T-helper 1 cell (primary cell): ENCODE measurements at places on chromosomes 5 and 9.

DNA sequence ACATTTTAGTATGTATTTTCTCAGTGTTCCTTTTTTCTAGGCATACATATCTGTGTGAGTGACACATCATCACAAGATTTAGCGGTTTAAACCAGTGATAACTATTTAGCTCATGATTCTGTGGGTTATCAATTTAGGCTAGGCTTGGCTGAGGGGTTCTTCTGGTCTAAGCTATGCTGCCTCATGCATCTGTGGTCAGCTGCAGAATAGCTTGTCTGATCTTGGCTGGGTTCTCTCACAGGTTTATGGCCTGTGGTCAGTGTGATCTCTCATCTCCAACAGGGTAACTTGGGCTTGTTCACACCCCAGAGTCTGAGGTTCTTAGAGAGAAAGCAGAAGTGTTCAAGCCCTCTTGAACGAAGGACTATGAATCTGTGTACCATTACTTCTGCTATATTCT lies 363.3 kb downstream of the KDM4C start:
- DNase-seq = no peak

DNA sequence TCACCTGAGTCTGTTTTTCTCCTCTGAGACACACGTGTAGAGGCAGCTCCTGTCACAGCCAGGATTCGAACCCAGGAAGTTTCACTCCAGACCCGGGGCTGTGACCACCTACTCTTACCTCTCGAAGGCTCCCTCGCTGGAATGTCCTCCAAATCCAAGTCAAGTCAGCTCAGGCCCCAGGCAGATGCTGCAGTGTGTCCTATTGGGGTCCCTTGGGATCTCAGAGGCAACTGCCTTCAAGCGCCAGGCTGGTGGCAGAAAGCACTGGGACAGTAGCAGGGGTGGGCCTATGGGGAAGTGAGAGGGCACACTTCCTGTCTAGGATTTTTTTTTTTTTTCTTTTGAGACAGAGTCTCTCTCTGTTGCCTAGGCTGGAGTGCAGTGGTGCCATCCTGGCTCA lies 762 bp upstream of the ST6GALNAC4 start:
- no peak for DNase-seq

DNA sequence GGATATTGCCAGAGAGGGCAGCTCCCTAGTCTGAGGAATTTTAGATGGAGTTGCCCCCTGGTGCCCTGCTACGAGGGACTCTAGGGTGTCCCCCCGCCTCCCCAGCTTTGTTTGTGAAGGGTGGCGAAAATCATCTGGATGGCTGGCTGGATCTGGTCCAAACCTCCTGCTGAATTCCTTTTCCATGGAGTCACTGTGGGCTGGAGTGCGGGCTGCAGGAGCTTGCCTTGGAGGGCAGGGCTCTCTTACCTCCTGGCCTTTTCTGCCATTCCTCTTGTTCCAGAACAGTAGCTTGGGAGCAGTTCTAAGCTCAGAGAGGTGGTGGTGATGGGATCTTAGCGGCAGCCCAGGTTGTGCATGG lies 2.1 kb downstream of the SYNPO start:
- no peak for DNase-seq

DNA sequence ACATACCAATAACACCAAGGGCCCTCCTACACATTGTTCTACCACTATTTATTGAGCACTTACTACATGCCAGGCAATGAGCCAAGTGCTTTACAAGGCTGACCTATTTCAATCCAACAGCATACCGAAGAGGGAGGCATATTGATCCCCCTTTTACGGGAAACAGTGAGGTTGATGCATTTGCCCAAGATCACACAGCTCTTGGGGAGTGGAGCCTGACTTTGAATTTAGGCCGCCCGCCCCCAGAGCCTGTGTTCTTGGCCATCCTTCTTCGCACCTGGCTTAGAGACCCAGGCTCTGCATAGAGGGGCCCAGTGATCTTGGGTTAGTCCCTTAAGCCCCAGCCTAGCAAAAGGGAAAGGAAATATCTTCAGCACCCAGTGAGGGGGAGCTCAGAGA lies 158.1 kb upstream of the IER5L start:
- no peak for DNase-seq

DNA sequence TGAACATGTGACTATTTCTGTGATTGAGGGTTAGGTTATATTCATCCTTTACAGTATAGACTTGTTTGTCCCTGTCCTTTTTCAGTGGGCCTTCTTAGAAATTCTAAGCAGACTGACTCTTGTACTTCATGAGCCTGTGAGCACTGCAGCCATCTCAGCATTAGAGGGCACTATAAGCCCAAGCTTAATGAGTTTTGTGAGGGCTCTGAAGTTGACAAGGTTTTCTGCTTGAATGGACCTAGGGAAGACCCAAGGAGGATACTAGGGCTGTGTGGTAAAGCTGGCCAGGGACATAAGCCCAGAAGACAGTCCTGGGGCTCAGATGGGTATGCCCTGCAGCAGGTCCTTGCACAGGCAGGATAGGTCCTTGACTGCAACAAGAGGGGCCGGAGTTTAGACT lies 126.5 kb downstream of the MRPS30 start:
- no peak for DNase-seq

DNA sequence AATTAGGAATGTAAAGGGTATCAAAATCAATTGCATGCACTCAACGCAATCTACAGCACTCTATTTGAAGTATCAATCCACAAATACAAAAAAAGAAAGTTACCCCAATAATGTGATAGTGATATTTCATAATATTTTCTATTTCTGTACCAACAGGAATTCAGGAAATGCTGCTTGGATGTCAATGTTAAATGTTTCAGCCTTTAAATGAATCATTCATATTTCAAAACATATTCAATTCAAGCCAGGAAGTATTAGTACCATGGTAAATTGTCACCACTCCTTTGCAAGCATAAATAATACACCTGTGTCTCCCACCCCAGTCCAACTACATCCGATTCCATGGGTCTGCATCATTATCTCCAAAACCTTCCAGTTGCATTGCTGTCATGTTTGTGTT lies 1185.5 kb upstream of the CDH18 start:
- no peak for DNase-seq

DNA sequence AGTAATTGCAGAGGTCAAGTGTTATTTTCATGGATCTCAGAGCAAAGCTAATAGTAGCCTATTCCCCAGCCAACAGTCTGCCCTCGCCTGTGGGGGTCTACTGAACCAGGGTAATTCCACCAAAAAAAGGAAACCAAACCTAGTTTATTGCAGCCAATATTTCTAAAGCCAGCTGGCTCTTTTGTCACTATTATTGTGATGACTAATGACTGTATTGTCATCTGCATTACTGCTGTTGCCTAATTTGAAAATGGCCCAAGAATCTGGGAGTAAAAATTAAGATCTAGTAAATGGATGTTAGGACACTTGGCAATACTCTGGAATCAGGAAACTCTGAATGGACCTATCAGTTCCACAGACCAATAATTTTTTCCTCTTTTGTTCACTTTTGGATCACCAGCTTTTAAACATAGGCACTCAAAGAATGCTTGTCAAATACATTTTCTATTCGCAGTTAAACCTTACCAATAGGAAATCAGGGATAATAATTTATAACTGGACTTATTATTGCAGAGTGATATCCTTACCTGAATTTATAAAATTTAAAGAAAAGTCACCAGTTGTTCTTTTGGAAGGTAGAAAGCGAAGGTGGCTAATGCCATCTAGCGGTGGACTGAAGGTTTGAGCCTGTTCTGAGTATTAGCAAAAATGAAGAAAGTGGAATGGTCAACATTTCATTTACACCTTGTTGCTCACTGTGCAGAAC lies 69.2 kb downstream of the SYK start:
- DNase-seq = peak; percentile 22

- no peak for DNase-seq
Observed at GRCh38 chr5:58122848-58123392, 337.0 kb downstream of the PLK2 start.

DNA sequence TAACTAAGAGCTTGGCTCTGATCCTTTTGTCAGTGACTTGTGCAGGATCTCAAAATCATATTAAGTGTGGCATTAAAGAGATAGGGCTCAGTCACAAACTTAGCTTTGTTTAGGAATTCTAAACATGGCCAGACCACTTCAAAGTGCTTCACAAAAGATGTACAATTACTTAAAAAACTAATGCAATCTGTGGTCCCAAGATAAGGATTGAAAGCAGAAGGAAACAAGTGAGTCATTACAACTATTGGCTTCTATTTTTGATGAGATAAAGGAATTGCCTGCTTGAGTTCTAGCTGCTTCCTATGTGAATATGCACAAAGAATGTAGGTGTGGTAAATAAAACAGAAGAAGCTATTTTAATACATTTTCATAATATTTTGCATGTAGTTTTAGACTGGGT lies 44.9 kb upstream of the SLC12A2 start:
- DNase-seq = no peak
